ENCODE measurements at places on chromosomes 7 and 10. TPM values are rescaled to one million over a fixed set of nuclear protein-coding genes. Genes with fewer than 3 reads are reported as not detected.

DNA sequence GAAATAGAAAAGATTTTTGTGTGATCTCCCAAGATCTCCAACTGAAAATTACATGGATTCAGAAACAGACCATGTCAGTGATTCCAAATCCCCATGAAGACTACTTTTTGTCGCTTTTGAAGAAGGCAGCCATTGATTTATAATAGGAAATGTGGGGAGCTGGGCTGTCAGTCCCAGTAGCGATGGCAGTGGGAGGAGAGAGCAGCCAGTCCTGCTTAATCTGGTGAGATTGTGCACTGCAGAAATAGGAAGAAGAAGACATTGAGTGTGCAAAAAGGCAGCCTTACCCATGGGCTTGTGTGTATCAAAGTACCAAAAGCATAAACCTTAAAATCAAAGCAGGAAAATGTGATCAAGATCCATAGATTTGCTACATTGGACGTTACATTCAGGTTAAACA, 4.8 kb downstream of the ADRB1 start:
- no peak for DNase-seq
- no peak overlapping the region for H3K4me3 ChIP-seq
- H3K27ac ChIP-seq = no peak overlapping the region
- peaks cover 79% of the 10 kb centered on the region for H3K27me3 ChIP-seq
- no peaks in the 10 kb centered on the region for H3K36me3 ChIP-seq

GRCh38 chr10:100749309-100750217, 4.2 kb downstream of the PAX2 start:
- H3K4me1 ChIP-seq = peaks cover 7% of the 10 kb centered on the region
- peaks cover 89% of the 10 kb centered on the region for H3K27me3 ChIP-seq
- H3K36me3 ChIP-seq = no peaks in the 10 kb centered on the region
- no peak for DNase-seq

GRCh38 chr10:22690614-22691431, 23.6 kb downstream of the PIP4K2A start:
- H3K4me3 ChIP-seq = no peak overlapping the region
- no peak overlapping the region for H3K27ac ChIP-seq
- peaks cover 11% of the 10 kb centered on the region for H3K36me3 ChIP-seq

DNA sequence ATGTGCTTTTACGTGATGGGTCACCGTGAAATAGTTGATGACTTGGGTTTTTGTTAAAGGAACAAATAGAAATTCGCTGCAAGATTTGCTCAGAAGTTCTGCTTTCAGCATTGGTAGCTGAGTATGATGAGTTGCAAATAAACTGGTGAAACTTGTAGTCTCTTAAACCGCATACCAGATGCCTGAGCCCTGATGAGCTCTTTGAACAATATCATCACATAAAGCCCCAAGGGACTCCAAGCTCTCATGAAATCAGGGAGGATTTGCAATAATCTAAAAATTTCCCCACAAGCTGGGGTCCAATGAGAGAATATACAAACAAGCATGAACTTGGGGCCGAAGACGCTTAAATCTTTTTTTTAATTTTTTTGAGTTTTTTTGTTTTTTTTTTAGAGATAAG, 312.4 kb downstream of the CALN1 start:
- no peaks in the 10 kb centered on the region for H3K27me3 ChIP-seq
- no peak overlapping the region for H3K27ac ChIP-seq
- H3K4me1 ChIP-seq = peaks cover 2% of the 10 kb centered on the region
- H3K36me3 ChIP-seq = no peaks in the 10 kb centered on the region
- no peak overlapping the region for H3K4me3 ChIP-seq

Gene AGMO
- total RNA-seq = 0.27 TPM

Gene HYAL4
- total RNA-seq = not detected

DNA sequence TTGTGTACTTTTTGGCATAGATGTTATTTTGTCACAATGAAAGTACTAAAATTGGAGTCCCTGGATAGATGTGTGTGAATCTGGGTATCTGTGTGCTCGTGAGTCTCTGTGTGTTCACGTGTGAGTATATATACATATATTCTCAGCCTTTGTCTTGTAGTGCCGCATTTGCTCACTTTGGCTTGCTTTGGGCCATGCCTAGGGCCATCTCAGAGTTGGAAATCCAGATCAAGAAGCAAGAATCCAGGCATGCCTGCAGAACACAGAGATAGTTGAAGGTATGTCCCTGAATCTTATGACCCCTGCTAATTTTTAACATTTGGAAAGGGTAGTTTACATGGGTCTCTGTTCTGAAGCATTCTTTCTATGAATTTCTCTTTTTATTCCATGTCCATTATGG, 208.7 kb downstream of the PHTF2 start:
- H3K36me3 ChIP-seq = no peaks in the 10 kb centered on the region
- peaks cover under 1% of the 10 kb centered on the region for H3K27me3 ChIP-seq
- no peaks in the 10 kb centered on the region for H3K4me1 ChIP-seq
- H3K4me3 ChIP-seq = no peak overlapping the region

GRCh38 chr7:129768614-129769399, 157.3 kb downstream of the NRF1 start:
- H3K27ac ChIP-seq = no peak overlapping the region
- H3K27me3 ChIP-seq = no peaks in the 10 kb centered on the region
- DNase-seq = no peak
- H3K36me3 ChIP-seq = peaks cover 11% of the 10 kb centered on the region
- peaks cover 2% of the 10 kb centered on the region for H3K4me1 ChIP-seq

DNA sequence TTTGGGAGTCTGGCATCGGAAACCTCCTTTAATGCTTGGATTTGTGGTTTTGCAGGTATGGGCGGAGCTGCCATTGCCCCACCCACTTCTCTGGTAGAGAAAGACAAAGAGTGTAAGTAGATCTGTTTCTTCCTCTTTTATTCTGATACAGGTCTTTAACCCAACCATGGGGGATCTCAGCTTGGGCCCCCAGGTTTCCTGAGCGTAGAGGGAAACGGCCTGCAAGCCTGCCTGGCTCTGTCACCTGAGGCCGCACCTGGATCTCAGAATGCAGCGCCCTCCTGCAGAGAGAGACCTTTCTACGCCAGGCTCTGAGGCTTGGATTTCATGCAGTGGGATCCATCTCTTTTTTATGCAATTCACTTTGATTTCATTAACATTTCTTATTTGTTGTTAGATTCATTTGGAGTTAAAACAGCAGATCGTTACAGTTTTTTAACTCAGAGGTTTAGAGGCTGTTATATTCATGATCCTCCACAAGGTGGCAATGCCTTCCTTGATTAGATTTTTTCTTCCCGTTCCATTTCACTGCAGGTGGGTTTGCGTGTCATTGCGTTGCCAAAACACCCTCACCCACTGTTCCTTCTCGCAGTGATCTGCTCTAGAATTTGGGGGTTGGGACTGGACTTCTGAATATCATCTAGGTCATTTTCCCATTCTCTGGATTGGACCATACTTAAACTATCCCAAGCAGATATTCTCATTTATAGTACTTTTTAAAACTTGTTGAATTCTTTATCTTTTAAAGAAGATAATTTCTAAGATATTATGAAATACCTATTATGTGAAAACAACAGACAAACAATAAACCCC, 20.0 kb downstream of the RBM17 start:
- peaks cover 42% of the 10 kb centered on the region for H3K36me3 ChIP-seq
- no peaks in the 10 kb centered on the region for H3K27me3 ChIP-seq
- no peak overlapping the region for H3K4me3 ChIP-seq
- DNase-seq = no peak
- H3K4me1 ChIP-seq = peaks cover 1% of the 10 kb centered on the region

GRCh38 chr10:129780198-129780597, 183.9 kb downstream of the EBF3 start:
- H3K4me1 ChIP-seq = no peaks in the 10 kb centered on the region
- H3K27me3 ChIP-seq = peaks cover 74% of the 10 kb centered on the region
- DNase-seq = no peak
- no peak overlapping the region for H3K4me3 ChIP-seq

DNA sequence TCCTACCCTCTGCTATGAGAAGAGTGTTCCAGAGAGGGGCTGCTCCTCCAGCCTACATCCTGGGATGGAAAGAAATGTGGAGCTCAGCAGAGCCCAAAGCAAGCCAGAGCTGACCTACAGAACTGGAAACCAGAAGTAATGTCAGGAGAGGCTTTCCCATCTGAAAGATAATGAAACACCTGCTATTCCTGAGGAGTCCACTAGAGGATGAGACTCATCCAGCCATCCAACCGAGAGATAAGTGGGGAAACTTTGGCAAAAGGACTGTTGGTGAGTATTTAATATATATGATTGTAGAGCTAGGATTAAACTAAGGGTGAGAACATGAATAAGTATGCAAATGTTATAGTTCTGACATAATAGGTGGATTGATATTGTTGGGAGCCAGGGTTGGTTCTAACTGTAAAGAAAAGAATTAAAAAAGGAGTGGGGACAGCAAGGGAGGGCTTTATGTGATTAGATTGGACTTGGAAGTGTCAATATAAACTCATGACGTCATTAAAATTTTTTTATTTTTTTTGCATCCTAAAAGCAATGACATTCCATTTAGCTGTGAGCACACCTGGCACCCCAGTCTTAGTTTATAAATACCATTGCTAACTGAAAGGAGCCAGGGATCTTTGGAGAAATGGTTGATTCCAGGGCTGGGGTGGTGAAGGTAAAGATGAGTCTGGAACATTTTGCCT, 312.8 kb upstream of the NFE2L3 start:
- no peak overlapping the region for H3K27ac ChIP-seq
- peaks cover 18% of the 10 kb centered on the region for H3K4me1 ChIP-seq
- H3K36me3 ChIP-seq = no peaks in the 10 kb centered on the region
- no peak overlapping the region for H3K4me3 ChIP-seq

DNA sequence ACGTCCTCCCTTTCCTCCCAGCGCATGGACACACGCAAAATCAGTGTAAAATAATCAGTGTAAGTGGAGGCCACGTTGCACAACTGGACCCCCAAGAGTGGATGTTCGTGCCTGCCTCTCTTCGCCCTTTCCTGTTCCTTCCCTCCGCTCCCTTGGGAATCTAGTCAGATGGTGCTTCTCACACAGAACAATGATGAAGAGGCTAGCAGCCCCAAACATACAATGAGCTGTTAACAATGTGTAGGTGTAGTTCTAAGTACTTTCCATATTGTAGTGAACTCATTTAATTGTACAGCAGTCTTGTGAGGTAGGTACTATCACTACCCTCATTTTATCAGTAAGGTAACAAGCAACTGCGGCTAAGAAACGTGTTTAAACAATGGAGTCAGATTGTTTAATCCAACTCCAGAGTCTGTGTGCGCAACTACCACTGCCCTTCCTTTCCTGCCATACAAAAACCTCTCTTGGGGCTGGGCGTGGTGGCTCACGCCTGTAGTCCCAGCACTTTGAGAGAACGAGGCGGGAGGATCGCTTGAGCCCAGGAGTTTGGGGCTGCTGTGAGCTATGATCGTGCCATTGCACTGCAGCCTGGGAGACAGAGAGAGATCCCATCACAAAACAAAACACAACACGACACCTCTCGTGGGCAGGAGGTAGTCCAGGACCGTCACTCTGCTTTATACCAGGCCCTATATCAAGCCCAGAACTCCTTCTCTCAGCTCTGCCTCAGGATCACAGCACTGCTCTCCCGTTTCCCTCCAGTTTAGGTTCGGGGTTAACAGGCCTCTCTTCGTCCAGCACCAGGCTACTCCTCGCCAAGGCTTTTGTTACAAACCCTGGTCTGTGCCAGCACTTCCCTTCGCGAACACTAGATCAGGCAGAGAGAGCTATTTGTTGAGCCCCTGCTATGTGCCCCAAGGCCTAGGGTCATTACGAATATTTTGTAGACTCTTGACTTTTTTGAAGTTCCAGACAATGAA, 1.1 kb downstream of the FKBP9 start:
- H3K4me1 ChIP-seq = peaks cover 10% of the 10 kb centered on the region
- H3K27me3 ChIP-seq = no peaks in the 10 kb centered on the region
- no peak for DNase-seq
- peaks cover 4% of the 10 kb centered on the region for H3K36me3 ChIP-seq

GRCh38 chr10:122503012-122503411, 41.7 kb downstream of the HTRA1 start:
- no peak overlapping the region for H3K27ac ChIP-seq
- H3K4me3 ChIP-seq = no peak overlapping the region
- H3K36me3 ChIP-seq = no peaks in the 10 kb centered on the region
- no peak for DNase-seq
- no peaks in the 10 kb centered on the region for H3K4me1 ChIP-seq

DNA sequence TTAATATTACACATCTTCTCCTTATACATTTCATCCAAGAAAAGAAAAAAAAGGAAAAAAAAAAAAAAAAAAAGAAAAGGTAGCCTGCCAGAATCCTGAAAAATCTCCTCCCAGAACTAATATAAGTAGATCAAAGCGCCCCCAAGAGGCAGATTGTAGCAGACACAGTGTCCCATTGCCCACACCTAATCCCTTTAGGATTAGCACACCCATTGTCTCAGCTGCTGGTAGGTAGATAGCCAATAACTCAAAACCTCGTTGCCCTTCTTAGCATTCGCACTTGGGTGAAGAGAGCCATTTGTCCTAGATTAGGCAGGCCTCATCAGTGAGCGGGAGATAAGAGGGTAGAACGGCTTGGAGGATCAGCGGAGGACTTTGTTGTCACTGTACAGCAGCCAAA, 100.2 kb upstream of the SORCS1 start:
- no peak for DNase-seq
- no peak overlapping the region for H3K4me3 ChIP-seq
- H3K27me3 ChIP-seq = no peaks in the 10 kb centered on the region
- H3K27ac ChIP-seq = no peak overlapping the region
- no peaks in the 10 kb centered on the region for H3K36me3 ChIP-seq
- H3K4me1 ChIP-seq = peaks cover 7% of the 10 kb centered on the region

GRCh38 chr10:76026176-76026771, 594.9 kb downstream of the LRMDA start:
- no peaks in the 10 kb centered on the region for H3K36me3 ChIP-seq
- no peak for DNase-seq
- H3K27ac ChIP-seq = no peak overlapping the region
- peaks cover 6% of the 10 kb centered on the region for H3K4me1 ChIP-seq
- peaks cover 6% of the 10 kb centered on the region for H3K27me3 ChIP-seq

Gene GIMAP5
- total RNA-seq = not detected

GRCh38 chr7:135707570-135707966, 20.4 kb downstream of the SLC13A4 start:
- no peaks in the 10 kb centered on the region for H3K4me1 ChIP-seq
- H3K4me3 ChIP-seq = no peak overlapping the region
- H3K36me3 ChIP-seq = no peaks in the 10 kb centered on the region

DNA sequence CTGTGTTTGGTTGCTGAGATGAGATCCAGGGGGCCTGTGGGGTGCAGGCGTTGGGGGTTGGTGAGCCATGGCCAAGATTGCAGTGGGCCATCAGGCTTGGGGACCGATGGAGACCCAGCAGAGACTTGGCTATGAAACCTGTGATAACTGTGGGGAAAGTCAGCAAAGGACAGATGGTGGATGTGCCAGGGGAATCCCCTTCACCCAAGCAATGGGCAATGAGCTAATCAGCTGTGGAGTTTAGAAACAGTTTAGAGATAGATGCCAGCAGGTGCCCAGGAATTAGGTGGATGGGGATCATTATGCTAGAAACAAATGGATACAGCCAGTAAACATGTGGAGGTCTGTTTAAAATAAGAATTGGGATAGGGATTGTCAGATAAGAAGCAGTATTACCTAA, 151.4 kb upstream of the FERD3L start:
- H3K27me3 ChIP-seq = no peaks in the 10 kb centered on the region
- H3K4me3 ChIP-seq = no peak overlapping the region
- peaks cover 8% of the 10 kb centered on the region for H3K4me1 ChIP-seq
- no peak overlapping the region for H3K27ac ChIP-seq
